ENCODE measurements at places on chromosomes 13 and 19.

DNA sequence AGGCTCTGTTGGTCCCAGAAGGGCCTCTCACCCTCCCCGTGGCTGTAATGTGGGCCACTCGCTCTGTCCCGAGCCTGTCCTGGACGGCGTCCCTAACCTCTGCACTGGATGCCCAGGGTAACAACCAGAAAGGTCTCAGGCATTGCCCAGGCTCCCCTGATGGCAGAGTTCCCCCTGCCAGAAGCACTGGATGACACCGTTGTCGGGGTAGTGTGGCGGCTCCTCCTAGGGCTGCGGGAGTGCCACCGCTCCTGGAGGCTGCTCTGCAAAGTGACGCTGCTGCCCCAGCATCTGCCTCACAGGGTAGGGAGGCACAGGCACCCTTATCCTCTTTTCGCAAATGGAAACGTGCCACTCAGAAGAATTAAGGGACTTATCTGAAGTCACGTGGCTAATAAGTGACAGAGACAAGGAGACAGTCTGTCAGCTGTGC, 32.0 kb downstream of the MPHOSPH8 start:
- no peak for DNase-seq

- peak; percentile 92 for DNase-seq
Measured at GRCh38 chr13:23979361-23980159, 82.3 kb upstream of the C1QTNF9B start.

- DNase-seq, result no peak
Measured at GRCh38 chr13:52723181-52723580, 16.4 kb downstream of the CNMD start.

DNA sequence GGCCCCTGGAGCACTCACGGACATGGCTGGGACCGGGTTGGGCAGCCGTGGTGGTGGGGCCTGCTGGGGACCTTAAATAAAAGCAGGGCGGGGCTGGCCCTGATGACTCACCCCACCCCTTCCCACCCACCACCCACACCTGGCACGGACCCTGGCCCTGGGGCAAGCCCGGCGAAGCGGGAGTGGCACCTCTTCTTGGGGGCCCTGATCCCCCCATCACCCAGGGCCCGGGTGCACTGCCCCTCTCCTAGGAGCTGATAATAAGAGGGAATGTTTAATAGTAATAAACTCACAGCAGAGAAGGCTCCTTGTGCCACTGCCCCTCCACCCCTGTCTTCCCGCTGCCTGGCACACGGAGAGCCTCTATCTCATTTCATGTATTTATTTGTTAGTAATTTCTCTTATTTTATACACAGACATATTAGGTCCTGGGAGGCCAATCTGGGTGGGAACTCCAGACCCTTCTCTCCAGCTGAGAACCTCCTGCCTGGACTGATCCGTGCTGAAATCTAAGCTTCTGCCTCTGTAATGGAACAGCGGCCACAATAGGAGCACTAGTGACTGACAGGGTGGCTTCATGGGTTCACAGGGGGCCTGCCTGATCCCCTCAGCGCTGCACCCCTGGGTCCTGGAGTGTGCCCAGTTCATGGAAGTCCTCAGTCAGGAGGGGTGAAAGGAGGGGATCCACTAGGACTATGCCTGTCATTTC, at the start of gene LGALS7:
Gene LGALS7, minus strand, starts transcription at position 49 of the 709 bp plus-strand sequence. Its CDS starts 25 bp downstream, at position 24.
- no peak for DNase-seq

DNA sequence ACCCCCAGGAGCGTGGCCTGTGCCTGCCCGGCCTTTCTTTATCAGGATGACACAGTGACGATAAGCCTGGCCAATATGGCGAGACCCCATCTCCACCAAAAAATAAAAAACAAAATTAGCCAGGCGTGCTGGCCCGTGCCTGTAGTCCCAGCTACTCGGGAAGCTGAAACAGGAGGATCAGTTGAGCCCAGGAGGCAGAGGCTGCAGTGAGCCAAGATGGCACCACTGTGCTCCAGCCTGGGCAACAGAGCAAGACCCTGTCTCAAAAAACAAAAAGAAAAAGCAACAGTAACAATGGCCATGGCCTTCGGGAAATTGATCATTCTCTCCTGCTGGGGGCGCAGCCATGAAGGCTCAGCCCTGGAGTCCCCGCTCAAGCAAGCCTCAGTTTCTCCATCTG, 11.1 kb downstream of the PEX11G start:
- DNase-seq, result no peak

- no peak for DNase-seq
Measured at GRCh38 chr19:15563325-15563794, 51.7 kb upstream of the CYP4F8 start.

- no peak for DNase-seq
Measured at GRCh38 chr13:101013245-101013644, 338.6 kb upstream of the TMTC4 start.

DNA sequence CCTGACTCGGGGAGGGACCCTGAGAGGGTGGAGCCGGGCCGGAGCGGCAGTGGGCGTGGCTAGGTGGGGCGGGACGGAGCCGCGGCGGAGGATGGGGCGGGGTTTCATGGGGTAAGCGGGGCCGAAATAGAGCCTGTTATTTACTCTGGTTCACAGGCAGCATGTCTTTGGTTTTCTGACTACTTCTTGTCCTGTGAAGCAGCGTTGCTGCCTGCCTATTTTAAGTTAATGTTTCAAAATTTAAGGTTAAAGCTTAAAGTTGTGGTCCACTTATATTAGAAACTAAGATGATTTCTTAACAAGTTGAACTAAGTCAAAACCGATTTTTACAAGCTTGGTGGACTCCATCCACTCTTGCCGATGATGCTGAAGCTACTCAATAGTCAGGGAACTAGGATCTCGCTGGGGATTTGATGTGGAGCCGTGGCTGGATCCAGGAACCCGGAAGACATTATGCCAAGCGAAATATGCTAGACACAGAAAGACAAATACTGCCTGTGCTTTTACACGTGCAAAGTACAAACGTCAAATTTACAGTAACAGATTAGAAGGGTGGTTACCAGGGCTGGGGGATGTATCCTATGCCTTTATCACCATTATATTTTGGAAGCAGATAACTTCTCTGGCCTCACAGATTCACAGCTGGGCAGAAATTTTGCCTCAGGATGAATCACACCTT, 433 bp upstream of the ZNF616 start:
- no peak for DNase-seq

GRCh38 chr13:20219577-20219976, 12.5 kb downstream of the GJB6 start:
- DNase-seq, result no peak

GRCh38 chr13:29855009-29855408, 4.6 kb upstream of the UBL3 start:
- no peak for DNase-seq

- DNase-seq, result no peak
Measured at GRCh38 chr19:44738136-44738535, 10.4 kb upstream of the BCL3 start.

DNA sequence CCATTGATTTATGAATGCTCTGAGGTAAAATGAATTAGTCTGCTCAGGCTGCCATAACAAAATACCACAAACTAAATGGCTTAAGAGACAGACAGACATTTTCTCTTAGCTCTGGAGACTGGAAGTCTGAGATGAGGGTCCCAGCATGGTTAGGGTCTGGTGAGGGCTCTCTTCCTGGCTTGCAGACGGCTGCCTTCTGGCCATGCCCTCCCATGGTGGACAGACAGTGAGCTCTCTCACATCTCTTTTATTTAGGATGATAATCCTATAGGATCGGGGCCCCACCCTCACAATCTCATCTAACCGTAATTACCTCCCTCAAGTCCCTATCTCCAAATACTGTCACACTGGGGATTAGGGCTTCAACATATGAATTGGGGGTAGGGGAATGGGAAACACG, 47.1 kb downstream of the HSPH1 start:
- no peak for DNase-seq

DNA sequence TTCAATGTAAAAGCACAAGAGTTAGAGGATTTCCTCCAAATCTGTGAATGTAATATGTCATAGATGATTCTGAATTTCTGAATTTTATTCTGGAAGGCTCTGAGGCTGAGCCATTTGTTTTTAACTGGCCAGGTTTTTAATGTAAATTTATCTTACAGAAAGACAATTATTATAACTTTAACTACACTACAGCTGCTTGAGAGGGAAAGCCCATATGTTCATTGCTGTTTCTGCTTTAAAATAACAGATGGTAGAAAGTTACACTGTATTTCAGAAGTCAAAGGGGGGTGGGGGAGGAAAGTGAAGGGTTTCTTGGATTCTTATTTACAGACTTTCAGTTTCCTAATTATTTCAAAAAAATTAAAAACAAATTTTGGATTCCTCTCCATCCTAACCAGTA, 62.8 kb downstream of the DNAJC15 start:
- DNase-seq, result no peak

DNA sequence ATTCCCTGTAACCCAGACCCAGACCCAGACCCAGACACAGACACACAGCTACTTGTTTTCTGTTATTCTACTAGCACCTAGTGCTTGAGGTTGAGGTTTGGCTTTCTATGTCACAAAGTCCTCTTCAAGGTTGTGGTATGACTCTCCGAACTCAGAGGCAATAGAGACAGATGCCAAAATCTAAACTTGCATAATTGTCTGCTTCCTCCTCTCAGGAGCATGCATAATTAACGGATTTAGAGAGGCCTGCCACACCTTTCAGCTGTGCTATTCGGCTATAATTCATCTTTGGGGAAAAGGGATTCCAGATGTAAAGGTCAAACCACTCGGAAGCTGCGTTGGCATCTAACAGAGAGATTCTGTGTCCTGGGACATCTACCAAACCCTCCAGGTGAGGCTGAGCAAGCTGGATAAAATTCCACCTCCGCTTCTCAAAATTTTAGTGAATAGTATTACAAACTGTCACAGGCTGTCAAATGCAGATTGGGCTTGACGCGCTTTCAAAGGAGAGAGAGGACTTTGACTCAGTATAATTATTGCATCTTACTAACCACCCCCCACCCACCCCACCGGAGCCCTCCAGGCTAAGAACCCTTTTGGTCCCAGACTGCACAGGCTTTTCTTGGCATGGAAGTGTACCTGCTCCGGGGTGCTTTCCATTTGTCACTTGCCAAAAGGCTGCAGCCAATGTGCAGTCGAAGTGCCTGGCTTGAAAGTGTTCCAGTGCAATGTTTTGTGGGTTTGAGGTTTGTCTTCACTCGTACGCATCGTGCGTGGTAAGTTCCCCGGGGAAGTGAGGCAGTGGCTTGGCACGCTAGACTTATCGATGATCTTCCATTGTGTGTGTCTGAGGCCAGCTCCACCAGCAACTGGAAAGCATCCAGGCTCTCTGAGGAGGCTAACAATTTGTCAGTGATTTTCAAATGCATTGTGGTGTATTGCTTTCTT, 194.1 kb downstream of the TDRD3 start:
- peak; percentile 73 for DNase-seq

DNA sequence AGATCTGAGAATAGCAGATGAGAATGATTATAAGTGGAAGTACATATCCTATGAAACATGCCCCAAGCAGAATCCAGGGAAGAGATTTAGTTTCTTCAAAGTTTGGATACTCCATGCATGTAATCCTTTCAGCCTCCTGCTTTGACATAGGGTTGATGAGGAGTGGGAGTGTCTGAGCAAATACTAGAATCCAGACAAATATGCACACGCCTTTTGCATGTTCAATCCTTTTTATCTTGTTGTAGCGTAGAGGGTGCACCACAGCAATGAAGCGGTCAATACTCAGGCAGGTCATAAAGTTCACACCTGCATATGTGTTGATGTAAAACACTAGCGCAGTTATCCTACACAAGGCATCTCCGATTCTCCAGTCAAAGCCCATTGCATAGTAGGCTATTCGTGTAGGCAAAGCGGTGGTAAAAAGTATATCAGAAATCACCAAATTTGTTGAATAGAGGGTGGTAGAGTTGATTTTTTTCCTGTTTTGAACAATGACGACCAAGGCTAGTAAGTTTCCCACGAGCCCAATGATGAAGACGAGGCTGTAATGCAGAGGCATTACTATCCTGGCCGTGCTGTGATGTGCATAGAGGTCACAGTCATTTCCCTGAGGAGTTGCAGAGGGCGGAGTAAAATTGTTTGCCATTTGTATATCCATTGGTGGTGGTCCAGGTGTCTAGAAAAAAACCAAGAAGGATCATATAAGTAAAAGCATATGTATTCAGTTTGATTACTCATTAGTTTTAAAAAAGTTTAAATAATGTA, 11.5 kb downstream of the GPR183 start:
- DNase-seq, result no peak

- DNase-seq, result no peak
Measured at GRCh38 chr13:95231393-95231792, 69.9 kb downstream of the ABCC4 start.

GRCh38 chr13:63684822-63685221, 2269.2 kb upstream of the PCDH20 start:
- DNase-seq, result no peak

GRCh38 chr13:49023431-49023830, 47.7 kb downstream of the FNDC3A start:
- peak; percentile 92 for DNase-seq

DNA sequence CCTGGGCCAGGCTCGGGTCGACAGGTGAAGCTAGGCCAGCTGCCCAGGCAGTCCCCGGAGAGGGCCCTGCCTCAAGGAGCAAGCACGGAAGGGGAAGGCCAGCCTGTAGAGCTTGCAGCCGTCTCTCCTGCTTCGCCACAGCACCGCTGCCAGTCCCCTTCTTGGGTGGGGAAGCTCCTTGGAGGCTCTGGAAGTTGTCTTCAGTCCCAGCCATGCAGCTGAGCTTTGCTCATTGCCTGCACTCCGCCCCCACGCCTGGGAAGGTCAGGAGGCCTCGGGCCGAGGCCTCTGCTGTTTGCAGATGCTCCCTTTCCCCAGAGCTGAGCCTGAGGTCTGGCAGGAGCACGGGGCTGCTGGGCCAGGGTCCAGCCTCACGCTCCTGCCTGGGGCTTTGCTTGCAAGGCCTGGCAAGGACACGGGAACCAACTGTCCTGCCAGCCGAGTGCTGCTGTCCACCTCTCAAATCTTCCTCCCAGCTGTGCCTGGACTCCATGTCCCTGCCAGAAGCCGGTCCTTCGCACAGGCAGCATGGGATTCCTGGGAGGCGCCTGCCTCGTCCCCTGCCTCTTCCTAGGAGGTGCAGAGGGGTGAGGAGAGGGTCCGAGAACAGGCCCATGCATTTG, 13.3 kb downstream of the PLEKHF1 start:
- no peak for DNase-seq

GRCh38 chr13:45108716-45109101, 11.6 kb upstream of the GTF2F2 start:
- DNase-seq, result no peak

DNA sequence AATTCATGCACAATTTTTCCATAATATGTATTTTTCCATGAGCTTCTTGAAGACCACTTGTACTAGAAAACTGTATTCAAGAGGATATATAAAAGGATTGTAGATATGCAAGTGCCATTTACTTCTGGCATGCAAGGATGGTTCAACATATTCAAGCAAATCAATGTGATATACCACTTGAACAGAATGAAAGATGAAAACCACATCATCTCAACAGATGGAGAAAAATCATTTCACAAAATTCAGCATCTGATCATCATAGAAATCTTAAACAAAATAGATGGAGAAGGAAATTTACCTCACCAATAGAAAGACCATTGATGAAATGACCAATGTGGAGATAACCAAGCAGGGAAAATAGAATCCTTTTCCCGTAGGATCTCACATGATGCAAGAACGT, 5.1 kb upstream of the ZNF816 start:
- no peak for DNase-seq

Measured in ELR (cell line).